ENCODE measurements at places on chromosomes 12 and 14.
A peak's percentile ranks its signal among the peaks of the same experiment; 100 is the strongest.

DNA sequence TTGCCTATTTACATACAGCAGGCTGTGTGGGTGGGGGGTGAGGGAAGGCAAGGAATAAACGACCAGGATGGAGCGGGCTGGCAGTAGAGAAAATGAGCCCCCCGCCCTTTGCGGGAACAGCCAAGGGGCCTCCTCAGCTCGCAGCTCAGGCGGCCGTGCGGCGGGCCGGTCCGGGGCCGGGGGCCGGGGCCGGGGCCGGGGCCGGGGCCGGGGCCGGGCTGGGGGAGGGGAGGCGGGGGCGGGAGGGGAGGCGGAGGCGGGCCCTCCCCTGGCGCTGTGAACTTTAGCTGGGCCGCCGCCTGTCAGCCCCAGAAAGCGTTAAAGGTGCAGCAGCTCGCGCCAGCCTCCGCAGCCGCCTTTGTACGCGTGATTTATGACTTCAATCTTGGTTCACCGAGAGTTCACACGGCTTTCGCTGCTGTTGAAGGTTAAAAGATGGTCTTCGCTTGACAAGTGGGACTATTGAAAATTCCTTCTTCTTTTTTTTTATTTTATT is 28.8 kb downstream of the HOXC4 start:
- peak; percentile 21 for DNase-seq

GRCh38 chr14:23432946-23433345 is 2.5 kb downstream of the MYH7 start:
- DNase-seq, result no peak

- no peak for DNase-seq
These were observed 74.4 kb upstream of the GALNT9 start for GRCh38 chr12:132403636-132404434.

DNA sequence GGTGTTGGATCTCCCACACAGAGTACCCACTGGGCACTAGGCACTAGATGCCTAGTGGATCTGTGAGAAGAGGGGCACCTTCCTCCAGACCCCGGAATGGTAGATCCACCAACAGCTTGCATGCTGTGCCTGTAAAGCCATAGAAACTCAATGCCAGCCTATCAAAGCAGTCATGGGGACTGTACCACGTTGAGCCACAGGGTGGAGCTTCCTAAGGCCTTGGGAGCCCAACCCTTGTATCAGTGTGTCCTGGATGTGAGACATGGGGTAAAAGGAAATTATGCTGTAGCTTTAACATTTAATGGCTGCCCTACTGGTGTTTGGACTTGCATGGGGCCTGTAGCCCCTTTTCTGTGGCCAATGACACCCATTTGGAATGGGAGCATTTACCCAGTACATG is 1024.9 kb downstream of the TMEM121 start:
- no peak for DNase-seq

- no peak for DNase-seq
These were observed 71.3 kb downstream of the FLRT2 start for GRCh38 chr14:85601246-85601645.

- DNase-seq, result no peak
These were observed 115.4 kb upstream of the BTG1 start for GRCh38 chr12:92261071-92261470.

DNA sequence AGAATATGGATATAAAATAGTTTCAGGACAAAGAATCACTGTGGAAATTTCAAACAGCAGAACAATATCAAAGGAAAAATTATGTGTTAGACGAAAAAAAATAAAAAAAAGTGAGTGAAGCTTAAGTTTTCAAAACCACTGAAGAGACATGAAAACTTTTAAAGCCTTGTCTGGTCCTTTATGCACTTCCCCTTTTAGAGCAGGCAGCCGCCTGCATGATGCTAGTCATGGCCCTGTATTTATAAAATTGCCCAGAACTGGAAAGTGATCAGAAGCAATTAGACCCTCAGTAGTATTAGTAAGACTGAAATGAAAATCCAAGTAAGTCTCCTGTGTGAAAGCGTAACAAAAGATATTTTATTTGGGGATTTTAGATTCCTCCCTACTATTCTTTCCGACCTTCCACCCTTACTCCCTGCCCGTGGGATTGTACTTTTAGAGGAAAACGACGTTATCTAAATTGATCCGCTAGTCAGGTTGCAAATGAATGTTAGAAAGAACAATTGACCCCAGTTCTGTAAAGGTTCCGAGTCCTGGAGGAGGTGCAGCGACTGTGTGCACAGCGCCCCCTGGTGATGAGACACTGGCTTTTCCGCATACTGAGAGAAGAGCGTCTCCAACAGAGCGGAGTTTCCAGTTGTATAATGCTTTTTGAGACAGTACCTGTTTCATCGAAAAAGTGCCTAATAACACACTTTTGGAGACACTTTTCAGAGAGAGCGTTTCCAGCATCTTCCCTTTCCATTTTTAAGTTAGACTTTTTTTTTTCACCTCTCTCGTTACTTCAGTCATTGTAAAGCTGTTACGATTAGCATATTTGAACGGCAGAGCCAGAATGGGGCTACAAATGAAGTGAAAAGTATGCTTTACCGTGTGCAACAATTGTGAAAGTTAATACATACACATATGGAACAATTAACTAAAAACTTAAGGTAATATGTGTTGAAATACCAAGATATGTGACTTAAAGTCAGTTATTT is 12.4 kb downstream of the MGST1 start:
- peak; percentile 13 for DNase-seq

DNA sequence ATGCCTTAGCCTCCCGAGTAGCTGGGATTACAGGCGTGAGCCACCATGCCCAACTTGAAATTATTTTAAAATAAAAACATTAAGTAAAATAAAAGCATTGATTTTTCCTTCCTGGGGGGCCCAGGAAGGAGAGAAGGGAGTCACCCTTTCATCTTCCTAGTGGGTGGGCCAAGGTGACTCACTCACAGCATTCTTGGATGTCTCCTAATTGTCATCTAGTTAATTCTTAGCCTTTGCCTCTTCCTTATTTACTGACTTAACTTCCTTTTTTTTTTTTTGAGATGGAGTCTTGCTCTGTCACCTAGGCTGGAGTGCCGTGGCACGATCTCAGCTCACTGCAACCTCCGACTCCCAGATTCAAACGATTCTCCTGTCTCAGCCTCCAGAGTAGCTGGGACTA is 29.2 kb downstream of the TMEM120B start:
- no peak for DNase-seq

DNA sequence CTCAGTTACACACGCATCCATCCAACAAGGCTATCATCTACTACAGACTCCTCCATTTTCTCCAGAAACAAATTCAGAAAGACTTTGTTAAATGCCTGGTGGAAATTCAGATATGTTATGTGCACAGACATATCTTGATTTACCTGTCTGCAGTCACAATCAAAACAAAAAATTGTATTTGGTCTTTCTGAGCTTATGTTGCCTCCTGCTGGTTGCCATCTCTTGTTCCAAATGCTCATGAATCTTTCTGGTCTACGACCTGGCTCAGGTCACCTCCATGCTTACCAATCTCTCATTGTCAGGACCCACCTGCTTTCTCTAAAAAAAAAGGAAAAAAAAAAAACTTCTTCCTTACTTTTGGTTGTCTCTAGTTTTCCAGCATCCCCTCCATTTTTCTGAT is 169.2 kb upstream of the PLXNC1 start:
- DNase-seq, result peak; percentile 6

GRCh38 chr14:71050227-71050823 is 143.1 kb downstream of the PCNX1 start:
- peak; percentile 11 for DNase-seq

DNA sequence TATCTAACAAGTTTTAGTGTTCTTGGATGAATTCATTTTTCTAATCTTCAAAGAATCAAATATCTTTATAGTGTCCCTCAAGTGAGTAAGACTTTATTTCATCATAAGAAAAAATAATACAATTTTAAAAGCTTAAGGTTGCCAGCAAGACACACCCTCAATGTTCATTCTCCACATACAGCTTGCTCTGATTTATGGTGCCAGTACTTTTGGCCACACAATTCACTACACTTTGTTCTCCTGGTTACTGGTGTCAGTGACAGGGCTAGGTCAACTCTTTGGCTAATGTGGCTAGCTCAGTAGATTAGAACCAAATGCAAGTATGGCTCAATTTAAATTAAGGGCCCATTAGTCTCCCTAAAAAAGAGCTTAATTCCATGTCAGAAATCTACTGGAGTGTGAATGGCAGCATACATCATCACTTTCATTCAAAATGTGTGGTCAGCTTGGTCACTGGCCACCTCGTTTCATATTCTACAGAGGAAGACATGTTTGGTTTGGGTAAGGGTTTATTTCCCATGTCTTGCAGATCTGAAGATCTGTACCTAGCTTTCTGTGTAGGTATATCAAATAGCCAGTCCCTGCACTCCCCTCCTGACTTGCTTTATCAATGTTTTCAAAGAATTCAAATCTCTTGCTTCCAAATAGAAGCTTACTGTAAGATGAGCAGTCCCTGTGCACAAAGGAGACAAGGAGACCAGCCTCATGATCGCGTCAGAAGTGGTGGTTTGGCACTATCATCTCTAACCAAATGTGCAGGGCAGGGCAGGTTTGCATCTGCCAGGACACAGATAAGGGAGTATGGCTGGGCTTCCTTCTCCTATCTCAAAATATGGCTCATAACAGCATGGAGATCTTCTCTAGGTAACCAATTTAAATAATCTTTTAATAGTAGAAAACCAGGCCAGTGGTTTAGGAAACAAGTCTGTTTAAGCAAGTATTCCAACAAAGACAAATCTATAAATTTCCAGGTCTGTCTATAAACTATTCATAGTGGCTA is 31.3 kb downstream of the HECTD4 start:
- DNase-seq, result no peak

DNA sequence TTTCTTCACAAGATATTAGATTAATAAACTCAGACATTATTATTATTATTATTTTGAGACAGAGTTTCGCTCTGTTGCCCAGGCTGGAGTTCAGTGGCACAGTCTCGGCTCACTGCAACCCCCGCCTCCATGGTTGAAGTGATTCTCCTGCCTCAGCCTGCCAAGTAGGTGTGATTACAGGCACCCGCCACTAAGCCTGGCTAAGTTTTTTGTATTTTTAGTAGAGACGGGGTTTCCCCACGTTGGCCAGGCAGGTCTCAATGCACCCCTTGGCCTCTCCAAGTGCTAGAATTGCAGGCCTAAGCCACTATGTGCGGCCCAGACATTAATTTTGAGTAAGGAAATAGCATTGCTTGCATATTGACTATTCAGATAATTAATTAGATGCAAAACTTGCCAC is 554.9 kb upstream of the LRFN5 start:
- no peak for DNase-seq

DNA sequence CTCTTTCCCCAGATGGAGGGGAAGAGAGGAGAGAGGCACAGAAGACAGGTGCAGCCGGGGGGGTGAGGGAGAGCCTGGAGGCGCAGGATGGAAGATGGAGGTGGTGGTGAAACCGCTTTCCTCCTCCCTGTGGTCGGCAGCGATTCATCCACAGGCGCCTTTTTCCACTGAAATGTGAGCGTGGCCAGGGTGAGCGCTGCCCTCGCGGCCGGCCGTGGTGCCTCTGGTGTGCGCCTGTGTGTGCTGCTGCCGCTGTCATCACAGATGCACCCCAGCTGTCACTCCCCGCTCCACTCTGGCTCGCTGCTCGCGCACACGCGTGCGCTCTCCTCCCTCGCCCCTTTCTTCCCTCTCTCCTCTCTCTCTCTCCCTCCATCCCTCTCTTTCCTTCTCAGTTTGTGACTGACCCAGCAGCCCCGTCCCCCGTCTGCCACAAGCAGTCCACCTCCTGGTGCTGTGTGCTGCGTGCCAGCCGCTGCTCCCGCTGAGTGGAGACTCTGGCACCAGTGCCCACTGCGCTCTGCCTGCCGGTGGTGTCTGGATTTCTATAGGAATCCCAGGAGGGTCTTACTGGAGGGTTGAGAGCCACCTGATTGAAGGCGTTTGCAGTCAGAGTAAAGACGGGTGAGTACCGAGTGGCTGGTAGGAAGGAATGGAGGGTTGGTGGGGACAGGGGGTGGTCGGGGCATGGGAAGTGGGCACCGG is at the start of gene LRTM2:
Gene LRTM2, plus strand, starts transcription at position 375 of the 705 bp plus-strand sequence. CDS start 7,584 bp downstream, outside the sequence.
- DNase-seq, result no peak

DNA sequence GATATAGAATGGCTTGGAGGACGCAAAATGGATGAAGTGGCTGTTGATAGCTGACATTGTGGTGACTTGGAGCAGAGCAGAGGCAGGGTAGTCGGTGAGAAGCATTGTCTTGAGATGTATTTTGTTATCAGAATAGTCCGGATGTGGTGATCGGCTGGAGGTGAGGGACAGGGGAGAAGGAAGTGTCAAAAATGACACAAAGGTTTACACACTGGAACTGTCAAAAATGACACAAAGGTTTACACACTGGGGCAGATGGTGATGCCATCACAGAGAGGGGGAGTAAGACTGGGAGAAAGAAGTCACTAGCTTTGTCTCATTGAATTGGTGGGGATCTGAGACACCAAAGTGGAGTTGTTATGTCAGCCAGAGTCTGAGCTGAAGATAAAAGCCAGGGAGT is 30.1 kb downstream of the CDKL1 start:
- no peak for DNase-seq

DNA sequence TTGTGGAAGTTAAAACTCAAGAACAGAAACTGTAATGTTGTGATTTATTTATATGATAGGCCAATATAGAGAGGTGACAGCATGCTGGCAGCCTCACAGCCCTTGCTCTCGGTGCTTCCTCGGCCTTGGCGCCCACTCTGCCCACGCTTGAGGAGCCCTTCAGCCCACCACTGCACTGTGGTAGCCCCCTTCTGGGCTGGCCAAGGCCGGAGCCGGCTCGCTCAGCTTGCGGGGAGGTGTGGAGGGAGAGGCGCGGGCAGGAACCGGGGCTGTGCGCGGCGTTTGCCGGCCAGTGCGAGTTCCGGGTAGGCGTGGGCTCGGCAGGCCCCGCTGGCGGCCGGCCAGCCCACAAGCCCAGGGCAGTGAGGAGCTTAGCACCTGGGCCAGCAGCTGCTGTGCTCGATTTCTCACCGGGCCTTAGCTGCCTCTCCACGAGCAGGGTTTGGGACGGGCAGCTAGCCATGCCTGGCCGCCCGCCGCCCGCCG is 65.8 kb upstream of the SLC8A3 start:
- DNase-seq, result no peak

GRCh38 chr12:13566292-13566691 is 369.8 kb downstream of the EMP1 start:
- no peak for DNase-seq

GRCh38 chr12:22051114-22051698 is 5.2 kb downstream of the CMAS start:
- DNase-seq, result no peak

DNA sequence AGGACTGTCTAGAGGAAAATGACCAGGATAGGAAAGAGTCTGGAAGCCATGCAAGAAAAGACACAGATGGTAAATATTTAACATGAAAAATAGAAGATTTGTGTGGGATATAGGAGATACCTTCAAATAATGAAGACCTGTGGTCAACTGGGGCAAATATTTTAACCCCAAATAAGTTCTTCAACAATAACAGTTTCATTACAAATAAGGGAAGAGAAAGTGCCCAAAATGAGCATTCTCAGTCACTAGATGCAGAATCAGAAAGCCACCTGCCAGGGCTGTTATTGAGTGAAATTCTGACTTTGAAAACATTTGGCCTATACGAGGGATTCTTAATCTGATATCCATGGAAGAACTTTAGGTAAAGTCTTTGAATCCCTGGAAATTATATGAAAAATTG is 231.2 kb upstream of the PLEKHG7 start:
- DNase-seq, result no peak

DNA sequence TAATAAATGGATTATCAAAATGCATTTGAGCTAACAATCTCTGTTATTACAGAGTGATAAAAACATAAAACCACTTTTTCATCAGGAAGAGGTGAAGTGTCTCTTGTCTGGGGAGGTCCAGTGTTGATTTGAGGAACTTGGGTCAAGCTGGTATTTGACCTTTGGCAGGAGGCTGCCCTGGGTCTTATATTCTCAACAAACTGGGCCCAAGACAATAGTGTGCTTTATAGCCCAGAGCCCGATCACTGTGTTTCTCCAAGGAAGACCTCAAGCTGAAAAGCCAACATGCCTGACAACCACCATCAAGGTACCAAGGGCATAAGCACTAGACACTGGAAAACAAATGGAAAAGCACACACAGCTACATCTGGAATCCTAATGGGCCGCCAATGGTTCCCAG is 137.0 kb downstream of the SLC25A21 start:
- DNase-seq, result no peak

All from activated CD4-positive, alpha-beta T cell treated with anti-CD3 and anti-CD28 coated beads, Interleukin-2, amount 50 U/mL, for 16 hours (primary cell).